Stimulated activated CD8-positive, alpha-beta memory T cell treated with anti-CD3 and anti-CD28 coated beads, Interleukin-4, amount 100 ng/mL, for 1 hour (primary cell): ENCODE measurements at places on chromosomes 11 and 22.

GRCh38 chr11:28984231-28984630, 876.0 kb downstream of the METTL15 start:
- no peak for DNase-seq

- DNase-seq: no peak
These were observed 113.9 kb downstream of the CCDC81 start for GRCh38 chr11:86488553-86488952.

DNA sequence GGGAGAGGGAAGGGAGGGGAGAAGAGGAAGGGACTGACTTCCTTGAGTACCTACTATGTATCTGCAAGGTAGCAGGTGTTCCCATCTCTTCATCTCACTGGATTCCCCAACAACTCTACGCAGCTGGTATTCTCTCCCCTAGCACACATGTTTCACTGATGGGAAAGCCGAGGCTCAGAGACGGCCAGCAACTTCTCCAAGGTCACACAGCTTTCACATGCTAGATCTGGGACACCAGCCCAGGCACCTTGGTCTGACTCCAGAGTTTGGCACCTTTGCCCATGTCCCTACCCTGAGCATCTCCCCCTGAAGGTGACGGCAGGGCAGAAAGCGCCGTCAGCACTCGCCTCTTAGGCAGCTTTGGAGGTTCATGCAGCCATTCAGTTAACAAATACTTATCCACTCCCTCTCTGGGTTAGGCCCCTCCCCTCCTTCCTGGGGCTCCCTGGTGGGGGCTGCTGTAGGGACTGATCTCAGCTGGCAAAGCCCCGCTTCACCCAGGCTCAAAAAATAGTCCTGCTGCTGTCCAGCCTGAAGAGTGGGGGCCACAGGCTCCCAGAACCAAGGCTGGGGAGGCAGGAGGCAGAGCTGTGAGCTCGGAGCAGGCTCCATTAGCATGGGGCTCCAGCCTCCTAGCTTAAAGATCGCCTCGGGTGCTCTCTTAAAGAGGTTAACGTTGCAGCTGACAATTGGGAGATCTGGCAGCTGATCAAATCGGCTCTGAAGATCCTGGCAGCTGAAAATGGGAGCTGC, 79.4 kb downstream of the IGLL1 start:
- DNase-seq: no peak

GRCh38 chr11:123531325-123531724, 101.3 kb downstream of the GRAMD1B start:
- no peak for DNase-seq

GRCh38 chr22:23219822-23220484, 39.6 kb downstream of the BCR start:
- no peak for DNase-seq

DNA sequence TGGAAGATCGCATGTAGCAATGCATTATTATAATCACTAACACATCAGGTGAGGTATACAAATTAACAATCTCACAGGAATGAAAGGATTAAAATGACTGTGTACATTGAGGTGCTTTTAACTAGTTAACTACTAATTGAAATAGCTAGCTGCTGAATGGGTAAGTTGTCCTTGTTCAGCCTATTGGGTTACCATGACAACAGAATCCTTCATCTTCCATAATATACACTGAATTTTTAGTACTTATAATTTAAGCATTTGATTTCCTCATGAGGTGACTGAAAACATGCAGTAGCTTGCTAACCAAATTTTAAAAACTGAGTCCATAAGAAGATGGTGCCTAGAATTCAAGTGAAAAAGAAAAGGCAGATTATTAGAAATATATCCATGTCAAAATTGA, 347.9 kb downstream of the FAT3 start:
- DNase-seq: no peak

DNA sequence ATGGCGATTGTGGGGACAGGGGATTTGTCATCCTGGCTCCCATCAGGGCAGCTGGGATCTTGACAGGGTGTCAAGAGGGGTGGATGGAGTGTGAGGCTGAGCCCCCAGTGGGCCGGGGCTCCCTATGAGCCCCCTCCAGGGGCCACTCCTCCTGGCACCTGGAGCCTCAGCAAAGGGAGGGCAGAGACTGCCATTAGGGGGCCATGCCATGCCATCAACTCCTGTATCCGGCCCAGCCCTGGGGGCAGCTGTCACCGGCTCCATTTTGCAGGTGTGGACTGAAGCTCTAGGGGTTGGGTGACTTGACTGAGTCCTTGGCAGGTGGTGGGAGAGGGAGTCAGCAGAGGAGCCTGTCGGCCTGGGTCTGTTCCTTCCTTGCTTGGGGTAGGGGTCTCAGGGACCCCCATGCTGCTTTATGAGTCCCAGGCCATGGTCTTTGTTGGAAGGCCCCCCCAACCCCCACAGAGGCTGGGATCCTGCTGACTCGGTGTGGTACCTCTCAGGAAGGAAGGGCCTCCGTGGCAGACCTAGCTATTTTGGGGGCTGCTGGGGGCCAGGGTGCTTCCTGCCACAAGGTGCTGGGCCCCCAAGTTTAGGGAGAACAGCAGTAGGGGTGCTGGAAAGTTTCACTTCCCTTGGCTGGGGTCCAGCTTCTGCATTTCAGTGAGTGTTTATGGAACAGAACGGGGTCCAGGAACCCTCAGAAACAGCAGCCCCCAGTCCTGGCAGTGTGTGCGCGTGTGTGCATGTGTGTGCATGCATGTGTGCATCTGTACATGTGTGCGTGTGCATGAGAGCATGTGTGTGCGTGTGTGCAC, 1.5 kb downstream of the ACY3 start:
- no peak for DNase-seq

GRCh38 chr22:49163258-49163959, 664.3 kb downstream of the BRD1 start:
- DNase-seq: no peak

GRCh38 chr22:23192558-23192957, 12.2 kb downstream of the BCR start:
- no peak for DNase-seq

GRCh38 chr11:31796499-31797189, 14.5 kb downstream of the PAX6 start:
- no peak for DNase-seq

DNA sequence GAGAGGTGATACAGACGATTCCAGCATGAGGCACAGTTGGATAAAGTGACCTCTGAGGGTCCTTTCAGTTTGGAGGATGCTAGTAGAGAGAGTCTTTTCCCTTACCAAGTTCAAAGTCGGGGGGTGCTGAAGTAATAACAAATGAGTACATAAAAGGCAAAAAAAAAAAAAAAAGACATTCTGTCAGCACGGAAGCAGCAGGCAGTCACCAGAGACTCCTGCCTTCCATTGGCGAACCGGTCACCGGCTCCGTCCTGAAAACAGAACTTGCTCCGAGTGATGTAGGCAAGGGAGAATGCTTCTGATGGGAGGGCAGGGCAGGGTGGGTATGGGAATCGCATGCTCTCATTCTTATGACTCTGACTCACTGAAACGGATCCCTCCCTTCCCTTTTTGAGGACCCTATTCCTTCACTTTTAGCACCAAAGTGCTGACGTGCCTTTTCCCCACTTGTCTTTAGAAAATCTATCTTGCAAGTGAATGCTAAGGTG, 65.9 kb downstream of the PRR5L start:
- DNase-seq: no peak

DNA sequence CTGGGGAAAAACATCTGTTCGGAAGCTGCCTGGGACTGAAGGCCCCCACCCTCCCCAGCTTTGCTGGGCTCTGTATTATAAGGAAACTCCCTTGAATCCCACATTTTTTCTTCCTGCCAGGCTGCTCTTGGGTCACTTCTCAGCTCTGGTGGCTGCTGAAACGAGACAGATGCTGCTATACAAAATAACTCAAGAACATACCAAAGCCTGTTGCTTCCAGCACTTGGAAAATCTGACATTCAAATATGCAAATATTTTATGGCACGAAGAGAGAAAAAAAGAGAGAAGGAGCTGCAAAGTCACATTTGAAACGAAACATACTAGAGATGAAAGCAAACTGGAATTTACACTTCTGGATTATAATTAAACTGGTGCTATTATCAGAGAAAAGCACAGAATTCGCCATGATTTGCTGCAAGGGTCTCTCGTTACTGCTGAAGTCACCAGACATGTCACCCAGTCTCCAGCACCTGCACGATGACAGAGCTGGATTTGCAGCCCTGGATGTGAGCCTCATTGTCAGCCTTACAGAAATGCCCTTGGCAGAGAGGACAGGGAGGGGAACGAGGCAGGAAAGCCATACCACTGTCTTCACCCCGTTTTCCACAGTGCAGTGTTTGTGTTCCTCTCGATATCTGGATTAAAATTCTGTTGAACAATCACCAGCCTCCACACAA, 47.9 kb upstream of the IGSF9B start:
- no peak for DNase-seq

DNA sequence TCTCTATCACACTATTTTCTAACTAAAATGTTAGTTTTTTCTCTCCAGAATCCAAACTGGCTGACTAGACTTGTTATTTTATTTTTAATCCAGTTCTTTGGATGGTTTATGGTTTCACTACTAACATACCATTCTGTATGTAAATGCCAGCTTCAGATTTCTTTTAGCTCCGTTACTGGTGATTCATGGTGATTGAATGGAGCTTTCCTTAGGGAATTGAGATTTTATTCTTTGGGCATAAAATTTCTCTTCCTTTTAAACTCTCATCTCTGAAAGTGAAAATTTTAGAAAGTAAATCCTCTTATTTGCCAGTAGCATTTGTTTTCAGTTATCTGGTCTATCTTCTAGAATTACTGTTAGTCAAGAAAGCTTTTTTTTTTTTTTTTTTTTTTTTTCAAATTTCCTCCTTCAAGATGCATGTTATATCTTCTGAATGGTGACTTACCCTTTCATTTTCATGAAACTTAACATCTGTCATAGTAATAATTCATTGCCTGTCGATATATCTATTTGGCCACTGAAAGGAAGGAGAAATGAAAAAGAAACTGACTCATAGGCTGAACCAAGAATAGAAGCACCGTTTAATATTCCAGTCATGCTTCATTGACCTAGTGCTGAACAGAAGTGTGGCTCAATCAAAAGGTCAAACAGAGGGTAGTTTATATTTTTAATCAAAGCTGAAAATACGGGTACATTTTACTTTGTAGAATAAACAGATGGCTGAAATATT, 6.4 kb downstream of the ENDOD1 start:
- no peak for DNase-seq

- no peak for DNase-seq
These were observed 1.0 kb upstream of the PLAAT2 start for GRCh38 chr11:63564056-63564774.

GRCh38 chr11:43819926-43820325, 60.7 kb upstream of the ALKBH3 start:
- DNase-seq: no peak

DNA sequence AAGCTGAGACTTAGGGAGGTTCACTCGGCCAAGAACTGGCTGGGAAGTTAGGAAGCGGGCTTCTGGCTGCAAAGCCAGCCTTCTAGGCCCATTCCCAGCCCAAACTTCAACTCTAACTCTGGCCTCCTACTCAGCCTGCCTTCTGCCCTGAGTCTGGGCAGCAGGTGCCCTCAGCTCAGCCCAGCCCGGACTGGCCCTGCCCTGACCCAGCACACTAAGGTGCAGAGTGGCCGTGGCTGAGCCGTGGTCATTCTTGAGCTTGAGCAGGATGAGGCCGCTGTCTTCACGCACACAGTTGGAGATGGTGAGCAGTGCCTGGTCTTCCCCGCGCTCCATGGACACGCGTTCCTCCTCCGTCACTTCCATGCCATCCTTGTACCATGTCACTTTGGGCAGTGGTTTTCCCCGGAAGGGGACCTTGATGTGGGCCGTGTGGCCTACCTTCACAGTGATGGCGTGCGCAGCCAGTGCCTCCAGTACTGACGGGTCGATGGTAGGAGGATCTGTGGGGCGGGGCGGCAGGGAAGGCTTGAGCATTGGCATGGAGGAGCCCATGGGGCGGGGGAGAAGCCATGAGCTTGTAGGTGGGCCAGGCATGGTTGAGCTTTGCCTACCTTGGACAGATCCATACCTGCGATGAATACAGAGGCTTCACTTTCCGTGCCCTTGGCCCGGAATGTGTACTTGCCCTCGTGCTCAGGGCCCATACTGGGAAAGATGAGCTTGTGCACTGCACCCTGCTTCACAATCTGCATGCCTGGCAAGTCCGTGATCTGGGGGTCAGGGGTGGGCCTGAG, 12.1 kb downstream of the IGSF22 start:
- no peak for DNase-seq

GRCh38 chr11:64919627-64920026, 2.6 kb upstream of the ATG2A start:
- no peak for DNase-seq

- DNase-seq: no peak
These were observed 6.8 kb upstream of the LIF start for GRCh38 chr22:30253205-30253852.

GRCh38 chr22:42521228-42521546, 1.6 kb upstream of the RRP7A start:
- DNase-seq: no peak

GRCh38 chr11:119306373-119306890, 10.5 kb downstream of the MCAM start:
- DNase-seq: no peak

DNA sequence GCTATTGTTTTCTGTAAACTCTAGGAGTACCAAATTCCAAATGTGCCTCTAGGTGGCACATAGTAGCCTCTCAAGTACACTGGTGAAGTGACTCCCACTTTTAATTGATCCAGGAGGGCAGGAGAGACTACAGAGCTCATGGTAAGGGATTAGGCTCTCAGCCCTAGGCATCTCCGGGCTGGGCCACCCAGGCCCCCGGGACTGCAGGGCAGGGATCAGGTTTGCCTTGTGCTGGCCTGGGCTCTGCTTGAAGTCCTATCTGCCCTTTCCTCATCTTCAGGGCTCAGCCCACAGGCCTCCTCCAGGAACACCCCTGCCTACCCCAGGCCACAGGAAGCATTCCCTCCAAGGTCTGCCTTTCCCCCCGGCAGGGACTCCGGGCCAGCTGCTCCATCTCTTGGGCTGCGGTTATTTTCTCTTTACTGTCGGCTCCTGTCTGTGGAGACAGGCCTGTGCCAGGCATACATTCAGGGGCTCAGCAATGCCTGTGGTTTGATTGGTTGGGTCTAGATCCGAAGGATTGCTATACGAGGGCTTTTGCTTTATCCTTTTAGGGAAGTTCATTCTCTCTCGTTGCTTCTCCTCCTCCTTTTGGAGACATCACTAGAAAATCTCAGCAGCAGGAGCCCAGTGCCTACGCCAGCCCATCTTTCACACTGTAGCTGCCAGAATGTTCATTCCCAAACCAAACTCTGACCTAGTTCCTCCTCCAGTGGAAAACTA, 32.8 kb downstream of the PARVA start:
- DNase-seq: no peak

- no peak for DNase-seq
These were observed 38.2 kb downstream of the CYB5R2 start for GRCh38 chr11:7635137-7635536.
